Fibroblast of skin of right quadriceps (primary cell): ENCODE measurements at places on chromosomes 1 and 21.

GRCh38 chr1:198499588-198499987 lies 40.9 kb downstream of the ATP6V1G3 start:
- DNase-seq = peak; percentile 89

GRCh38 chr1:2493691-2494322 lies 17.7 kb downstream of the PLCH2 start:
- no peak for DNase-seq

- DNase-seq = no peak
Measured at GRCh38 chr21:34018185-34018584, 55.2 kb upstream of the MRPS6 start.

- no peak for DNase-seq
Measured at GRCh38 chr1:210663730-210664573, 335.2 kb downstream of the HHAT start.

DNA sequence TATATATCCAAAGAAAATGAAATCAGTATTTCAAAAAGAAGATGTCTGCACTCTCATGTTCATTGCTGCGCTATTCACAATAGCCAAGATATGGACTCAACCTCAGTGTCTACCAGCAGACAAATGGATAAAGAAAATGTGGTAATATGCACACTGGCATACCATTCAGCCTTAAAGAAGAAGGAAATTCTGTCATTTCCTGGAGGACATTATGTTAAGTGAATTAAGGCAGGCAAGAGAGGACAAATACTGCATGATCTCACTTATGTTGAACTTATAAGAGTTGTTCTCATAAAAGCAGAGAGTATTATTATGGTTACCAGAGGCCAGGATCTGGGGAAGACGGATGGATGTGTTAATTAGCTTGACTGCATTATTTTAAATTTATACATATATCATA lies 115.9 kb downstream of the NEGR1 start:
- no peak for DNase-seq

GRCh38 chr1:7536891-7537591 lies 234.1 kb upstream of the VAMP3 start:
- no peak for DNase-seq

DNA sequence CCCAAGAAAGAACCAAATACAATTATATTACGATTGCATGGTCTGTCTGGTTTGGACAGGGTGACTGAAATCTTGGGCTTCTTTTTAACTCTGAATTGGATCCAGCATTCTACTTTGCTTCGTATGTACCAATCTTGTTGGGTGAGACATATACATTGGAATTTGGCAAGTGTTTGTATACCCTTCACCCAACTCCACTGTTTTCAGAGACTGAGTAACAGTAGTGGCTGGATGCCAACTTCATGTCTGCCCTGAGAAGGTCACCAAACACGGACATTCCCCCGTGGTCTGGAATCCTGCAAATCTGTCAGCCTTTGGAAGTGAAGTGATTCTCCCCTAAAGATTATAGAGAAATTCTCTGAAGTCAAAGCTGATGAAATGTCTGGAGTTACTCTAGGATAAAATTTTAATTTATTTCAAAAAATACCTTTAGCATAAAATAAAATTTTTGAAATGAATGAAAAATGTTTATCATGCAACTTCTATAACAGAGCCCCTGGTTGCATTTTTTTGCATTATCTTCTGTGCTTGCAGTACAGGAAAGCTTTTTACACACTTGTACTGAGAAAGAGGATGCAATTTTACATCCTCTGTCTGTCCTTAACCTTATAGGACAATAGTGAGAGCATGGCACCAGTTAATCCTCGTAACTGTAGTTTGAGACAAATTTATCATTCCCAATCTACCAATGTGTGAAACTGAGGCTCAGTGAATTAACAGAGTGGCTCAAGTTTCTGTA lies 201.8 kb downstream of the DISC1 start:
- DNase-seq = peak; percentile 94

DNA sequence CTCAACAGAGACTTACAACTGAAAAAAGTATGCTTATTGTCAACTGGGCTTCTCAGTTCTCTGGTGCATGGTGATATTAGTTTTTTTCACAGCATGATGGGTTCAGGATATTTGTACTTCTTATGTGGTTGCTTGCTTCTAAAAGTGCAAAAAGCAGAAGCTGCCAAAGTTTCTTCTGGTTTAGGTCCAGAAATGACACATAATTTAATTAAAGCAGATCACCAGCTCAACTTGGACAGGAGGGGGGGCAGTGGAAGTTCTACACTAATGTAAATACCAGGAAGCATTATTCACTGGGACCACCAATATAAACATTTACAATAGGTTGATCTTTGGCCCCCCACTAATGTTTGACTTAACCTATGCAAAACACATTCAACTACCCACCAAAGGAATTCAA lies 354.8 kb upstream of the BRINP3 start:
- no peak for DNase-seq

DNA sequence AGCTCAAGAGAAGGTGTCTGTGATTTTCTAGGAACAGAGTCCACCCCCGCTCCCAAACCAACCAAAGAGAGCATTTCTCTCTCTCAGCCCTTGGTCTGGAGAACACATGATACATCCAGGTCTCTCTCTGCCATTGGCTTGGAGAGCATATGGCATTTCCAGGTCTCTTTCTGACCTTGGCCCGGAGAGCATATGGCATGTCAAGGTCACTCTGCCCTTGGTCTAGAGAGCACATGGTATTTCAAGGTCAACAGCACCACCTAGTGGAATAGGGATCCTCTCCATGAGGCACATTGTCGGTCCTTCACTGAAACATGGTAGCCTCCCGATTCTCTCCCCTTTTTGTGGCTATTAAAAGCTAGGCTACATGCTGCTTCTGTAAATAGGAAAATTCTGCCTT lies 437.7 kb upstream of the OLFM3 start:
- no peak for DNase-seq

DNA sequence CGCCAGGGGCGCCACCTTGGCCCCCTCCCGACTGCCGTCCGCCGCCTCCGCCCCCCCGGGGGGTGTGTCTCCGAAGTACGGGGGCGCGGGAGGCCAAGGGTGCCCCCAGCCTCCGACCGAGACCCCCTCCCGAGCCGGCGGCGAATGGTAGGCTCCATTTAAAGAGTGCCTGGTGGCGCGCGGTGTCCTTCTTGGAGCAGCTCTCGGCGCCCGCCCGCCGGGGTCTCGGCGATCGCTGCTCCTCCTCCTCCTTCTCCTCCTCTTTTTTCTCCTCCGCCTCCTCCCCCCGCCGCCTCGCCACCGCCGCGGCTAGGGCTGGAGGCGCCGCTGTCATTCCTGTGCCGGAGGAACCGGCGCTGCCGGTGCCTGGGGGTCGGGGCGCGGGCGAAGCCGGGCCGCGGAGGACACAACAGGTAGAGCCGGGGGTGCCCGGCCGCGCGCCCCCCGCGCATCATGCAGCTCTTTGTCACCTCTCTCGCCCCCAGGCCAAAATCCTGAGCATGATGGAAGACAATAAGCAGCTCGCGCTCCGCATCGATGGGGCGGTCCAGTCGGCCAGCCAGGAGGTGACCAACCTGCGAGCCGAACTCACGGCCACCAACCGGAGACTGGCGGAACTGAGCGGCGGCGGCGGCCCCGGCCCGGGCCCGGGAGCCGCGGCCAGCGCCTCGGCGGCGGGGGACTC lies at the start of gene KAZN:
TSS of gene KAZN (plus strand) at position 188 of the 685 bp plus-strand sequence.
- DNase-seq = peak; percentile 55

DNA sequence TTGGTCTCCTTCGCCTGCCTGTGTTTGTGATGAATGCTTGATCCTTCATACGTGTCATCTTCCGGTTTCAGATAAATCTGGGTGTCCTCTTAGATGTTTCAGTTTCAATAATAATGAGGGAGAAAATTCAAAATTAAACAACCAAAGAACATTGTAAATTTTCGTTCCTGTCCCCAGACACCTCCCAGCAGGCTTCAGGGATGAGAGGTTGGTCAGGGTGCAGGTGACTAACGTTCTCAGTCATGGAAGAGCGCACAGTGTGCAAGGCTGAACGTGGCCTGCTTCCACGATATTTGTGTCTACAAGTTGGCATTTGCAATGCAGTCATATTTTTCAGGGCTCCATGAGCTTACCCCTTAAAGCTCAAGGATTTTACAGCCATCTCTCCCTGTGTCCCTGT lies 147.1 kb upstream of the ARHGEF16 start:
- no peak for DNase-seq

DNA sequence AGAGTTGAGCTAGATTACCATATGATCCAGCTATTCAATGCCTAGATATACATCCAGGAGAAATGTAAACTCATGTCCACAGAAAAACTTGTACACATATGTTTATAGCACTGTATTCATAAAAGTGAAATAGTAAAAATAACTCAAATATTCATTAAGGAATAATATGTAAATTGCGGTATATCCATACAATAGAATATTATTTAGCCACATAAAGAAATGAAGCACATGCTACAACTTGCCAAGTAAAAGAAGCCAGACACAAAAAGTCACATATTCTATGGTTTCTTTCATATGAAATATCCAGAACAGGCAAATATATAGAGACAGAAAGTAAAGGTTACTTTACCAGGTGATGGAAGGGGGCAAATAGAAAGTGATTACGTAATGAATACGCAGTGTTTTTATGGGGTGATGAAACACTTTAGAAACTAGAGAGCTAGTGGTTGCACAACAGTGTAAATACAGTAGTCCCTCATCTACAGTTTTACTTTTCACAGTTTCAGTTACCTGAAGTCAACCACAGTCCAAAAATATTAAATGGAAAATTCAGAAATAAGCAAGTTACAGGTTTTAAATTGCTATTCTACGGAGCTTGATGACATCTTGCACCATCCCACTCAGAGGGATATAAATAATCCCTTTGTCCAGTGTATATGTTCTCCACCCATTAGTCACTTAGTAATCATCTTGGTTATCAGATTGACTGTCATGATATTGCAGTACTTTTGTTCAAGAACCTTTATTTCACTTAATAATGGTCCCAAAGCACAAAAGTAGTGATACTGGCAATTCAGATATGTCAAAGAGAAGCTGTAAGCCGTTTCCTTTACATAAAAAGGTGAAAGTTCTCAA lies 62.3 kb downstream of the ZNF644 start:
- DNase-seq = peak; percentile 7

DNA sequence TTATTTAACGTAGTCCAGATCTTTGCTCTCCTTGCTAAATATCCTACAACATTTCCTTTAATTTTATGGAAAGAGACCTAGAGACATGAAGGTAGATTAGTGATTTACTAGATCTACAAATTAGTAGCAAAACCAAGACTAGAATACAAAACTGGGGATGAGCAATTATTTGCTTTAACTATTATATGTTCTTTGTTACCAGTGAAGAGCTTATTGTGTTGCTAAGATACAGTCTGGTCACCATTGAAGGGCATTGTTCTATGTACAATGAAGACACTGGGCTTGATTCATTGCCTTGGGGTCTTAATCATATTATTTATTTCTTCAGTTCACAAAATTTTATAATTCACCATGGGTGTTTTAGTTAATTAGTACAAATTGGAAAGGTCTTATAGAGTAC lies 88.3 kb downstream of the S1PR1 start:
- DNase-seq = no peak

GRCh38 chr1:235093013-235093695 lies 35.5 kb downstream of the TOMM20 start:
- peak; percentile 73 for DNase-seq

- DNase-seq = peak; percentile 3
Measured at GRCh38 chr1:173914366-173914871, 2.7 kb downstream of the SERPINC1 start.

- no peak for DNase-seq
Measured at GRCh38 chr1:207824691-207825408, 73.0 kb downstream of the CD46 start.

DNA sequence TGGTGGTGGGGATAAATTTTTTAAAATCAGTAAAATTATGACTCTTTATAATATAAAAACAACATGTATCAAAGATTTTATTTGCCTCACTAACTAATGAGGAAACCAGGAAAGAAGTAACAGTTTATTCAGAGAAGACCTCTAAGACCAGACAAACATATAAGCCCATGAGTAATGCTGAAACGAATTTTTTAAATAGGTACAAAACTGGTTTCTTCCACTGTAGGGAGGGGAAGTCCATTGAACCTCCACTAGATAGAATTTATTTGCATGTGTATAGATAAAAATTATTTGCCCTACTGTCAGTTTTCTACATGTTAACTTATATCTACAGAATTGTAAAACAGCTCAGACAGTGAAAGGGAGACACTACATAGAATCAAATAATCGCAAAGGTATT lies 86.8 kb downstream of the ZC3H11B start:
- no peak for DNase-seq

GRCh38 chr1:172024516-172024915 lies 183.2 kb downstream of the DNM3 start:
- DNase-seq = no peak

GRCh38 chr1:198622001-198622400 lies 16.8 kb upstream of the PTPRC start:
- no peak for DNase-seq

- DNase-seq = no peak
Measured at GRCh38 chr1:248155927-248156326, 11.0 kb downstream of the OR2M5 start.

DNA sequence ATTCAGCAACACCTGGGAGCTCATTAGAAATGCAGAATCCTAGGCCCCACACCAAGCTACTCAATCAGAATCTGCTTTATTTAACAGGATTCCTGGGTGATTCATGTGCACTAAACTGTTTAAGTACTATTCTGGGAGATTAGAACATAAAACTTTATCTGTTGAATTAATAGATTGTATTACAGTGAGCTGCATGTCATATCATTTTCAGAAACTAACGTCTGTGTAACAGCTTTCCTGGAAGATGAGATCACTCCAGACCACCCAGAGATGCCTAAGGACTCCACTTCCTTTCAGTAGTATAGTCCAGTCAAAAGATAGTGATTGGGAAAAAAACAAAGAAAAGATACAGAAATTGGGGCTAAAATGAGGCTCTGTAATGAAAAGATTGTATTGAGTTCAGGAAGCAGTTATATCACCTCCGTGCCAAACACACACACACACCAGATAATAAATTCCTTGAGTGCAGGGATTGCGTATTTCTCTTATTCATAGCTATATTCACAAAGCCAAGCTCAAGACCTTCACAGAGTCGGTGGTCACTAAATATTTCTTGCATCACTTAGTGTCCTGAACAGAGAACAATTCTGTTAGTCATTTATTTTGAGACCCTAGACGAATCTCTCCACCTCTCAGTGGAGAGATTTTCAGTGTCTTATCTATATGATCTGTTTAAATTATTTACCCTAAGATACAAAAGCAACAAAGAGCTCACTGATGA lies 178.2 kb downstream of the DSCAM start:
- peak; percentile 84 for DNase-seq

DNA sequence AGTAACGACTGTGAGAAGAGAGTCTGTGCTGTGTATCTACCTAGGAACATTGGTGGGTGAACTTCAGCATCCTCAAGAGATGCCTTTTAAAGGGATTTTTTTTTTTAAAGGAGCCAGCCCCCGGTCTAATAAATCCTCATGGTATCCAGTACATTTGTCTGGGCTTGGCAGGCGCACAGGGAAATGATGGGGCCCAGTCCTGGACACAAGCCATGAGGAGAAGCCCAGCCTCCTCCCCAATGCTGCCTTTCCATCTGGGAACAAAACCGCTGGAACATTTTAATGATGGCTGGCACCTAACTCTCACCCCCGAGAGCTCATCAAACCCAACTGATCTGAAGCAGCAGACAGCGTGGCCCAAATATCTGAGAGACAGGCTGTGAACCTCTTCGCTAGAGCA lies 64.2 kb downstream of the ACOT7 start:
- DNase-seq = peak; percentile 38
